Activated T-cell treated with anti-CD3 and anti-CD28 coated beads, Interleukin-2, amount 50 U/mL, for 48 hours (primary cell): ENCODE measurements at places on chromosomes 13 and 19.
A peak's percentile ranks its signal among the peaks of the same experiment; 100 is the strongest.

DNA sequence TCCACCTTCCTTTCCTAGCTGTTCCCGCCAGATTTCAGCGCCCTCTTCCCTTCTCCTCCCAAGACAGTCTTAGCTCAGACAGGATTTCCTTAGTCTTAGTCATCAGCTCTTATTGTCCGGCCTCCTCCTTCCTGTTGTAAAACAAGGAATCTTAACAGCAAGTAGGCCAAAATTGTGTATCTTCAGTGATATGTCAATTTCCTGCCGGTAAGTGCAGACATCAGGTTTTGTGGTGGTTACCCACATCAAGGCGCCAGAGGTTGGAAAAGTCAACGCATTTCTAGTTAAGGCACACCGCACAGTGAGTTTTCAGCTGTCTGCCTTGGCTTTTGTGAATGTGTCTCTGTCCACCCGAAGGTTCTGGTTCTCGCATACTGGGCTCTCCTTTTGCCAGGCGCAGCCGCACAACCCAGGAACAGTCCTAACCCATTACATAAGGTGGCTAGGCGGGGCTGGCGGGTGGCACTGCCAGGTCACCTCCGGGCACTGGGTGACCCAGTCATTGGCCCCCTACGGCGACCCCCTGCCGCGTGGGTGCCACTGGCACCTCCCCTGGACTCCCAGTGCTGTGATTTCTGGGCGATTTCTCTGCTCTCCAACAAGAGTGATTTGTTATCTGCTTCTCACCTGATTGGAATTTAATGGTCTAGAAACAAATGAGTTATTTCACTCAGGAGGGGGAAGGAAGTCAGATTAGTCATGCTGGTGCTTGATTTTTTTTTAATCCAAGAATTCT lies 12.9 kb downstream of the COL4A2 start:
- DNase-seq: peak; percentile 57

- no peak for DNase-seq
Observed at GRCh38 chr13:26425443-26426358, 131.8 kb upstream of the WASF3 start.

- no peak for DNase-seq
Observed at GRCh38 chr13:33260168-33261098, 25.1 kb downstream of the STARD13 start.

DNA sequence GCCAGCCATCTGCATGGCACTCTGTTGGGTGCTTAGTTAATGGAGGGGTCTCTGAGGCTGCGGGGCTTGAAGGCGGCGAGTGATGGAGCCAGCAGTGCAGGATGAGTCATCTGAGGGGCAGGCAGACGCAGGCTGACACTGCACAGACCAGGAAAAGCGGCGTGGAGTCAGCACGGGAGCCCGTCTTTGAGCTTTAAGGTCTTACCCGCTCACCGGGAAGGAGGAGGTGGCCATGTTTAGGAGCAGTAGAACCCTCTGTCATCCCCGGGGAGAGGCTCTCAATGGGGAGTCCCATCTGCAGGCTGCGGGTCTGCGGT lies 13.1 kb downstream of the NAXD start:
- DNase-seq: no peak

- DNase-seq: no peak
Observed at GRCh38 chr19:55606471-55606787, 982 bp downstream of the ZNF865 start.

- DNase-seq: no peak
Observed at GRCh38 chr19:50858886-50859285, 4.2 kb downstream of the KLK3 start.

- DNase-seq: no peak
Observed at GRCh38 chr13:76029706-76030105, 393.6 kb downstream of the LMO7 start.

GRCh38 chr19:51971624-51972023 lies 15.0 kb downstream of the ZNF350 start:
- no peak for DNase-seq

GRCh38 chr13:47798906-47799305 lies 202.2 kb downstream of the SUCLA2 start:
- no peak for DNase-seq

DNA sequence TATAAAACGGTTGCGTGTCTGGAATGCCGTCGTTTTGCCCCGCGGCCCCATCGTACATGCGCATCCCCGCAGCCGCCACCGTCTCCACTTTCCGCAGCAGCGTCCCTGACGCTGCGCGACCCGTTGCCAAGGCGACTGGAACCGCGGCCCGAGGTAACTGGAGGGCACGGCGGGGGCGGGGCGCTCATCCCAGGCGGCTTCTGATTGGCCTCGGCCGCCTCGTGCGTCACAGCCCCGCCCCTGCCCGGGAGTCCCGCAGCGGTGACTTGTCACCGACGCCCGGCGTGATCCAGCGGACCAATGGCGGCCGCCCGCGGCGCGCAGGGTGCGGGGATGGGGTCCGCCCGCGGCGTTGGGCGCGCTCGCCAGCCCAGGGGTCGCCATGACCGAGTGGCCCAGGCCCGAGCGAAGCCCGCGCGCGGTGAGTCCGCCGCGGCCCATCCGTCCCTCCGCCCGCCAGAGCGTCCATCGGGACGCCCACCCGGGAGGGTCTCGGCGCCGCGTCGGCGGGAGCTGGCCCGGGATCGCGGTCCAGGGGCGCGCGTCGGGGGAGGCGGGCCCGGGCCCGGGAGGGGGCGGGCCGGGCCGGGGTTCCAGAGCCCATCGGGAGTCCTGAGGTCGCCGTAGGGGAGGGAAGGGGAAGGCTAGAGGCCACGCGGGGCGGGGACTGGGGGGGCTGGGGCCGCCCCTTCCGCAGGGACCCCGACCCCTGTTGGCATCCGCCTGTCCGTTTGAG lies at the start of gene ZSCAN1:
TSS of gene ZSCAN1 (plus strand) at position 285 of the 736 bp plus-strand sequence. CDS start 3,812 bp downstream, outside the sequence.
- DNase-seq: peak; percentile 44

GRCh38 chr13:113805431-113806103 lies 46.5 kb downstream of the TMEM255B start:
- DNase-seq: no peak

DNA sequence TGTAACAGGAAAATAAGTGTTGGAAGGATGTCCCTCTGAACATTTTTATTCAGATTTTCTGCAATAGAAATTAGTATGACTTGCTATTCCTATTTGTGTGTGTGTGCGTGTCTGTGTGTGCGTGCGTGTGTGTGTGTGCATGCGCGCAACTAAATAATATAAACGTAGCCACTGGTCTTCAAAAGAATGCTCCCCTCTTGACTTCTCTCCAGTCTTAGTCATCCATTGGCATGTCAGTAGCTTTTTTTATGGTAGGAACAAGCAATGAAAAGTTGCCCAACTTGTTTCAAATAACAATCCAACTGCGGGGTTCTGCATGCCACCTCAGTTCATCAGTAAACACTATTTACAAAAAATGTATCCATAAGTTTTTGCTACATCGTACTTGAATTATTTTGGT lies 249.6 kb downstream of the GPC6 start:
- DNase-seq: no peak

- no peak for DNase-seq
Observed at GRCh38 chr19:4635754-4636116, 3.6 kb upstream of the TNFAIP8L1 start.

DNA sequence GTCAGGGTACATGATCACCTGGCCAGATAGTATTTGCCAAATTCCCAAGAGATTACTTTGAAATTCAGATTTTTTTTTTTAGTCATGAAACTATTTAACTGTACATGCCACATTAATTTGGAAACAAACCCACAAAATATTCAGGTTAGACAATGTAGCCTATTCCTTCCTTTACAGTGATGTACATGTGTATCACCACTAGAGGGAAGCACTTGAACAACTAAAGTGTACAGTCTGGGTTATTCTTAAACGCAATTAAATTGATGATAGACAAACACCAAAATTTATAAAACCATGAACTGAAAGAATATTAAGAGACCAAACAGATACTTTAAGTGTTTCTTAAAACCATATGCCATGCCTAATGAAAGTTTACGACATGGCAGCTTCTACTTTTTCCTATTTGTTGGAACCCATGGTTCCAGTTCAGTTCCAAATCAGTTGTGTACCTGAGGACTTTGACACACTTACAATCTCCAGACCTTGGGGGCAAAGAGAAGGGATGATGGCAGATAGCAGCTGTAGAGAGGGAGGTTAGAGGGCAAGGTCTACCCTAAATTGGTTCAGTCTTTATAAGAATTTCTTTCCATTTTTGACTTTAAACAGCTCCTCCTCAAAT lies 52.8 kb downstream of the TNFSF13B start:
- DNase-seq: no peak

- DNase-seq: no peak
Observed at GRCh38 chr19:29393915-29394460, 131.8 kb upstream of the VSTM2B start.

DNA sequence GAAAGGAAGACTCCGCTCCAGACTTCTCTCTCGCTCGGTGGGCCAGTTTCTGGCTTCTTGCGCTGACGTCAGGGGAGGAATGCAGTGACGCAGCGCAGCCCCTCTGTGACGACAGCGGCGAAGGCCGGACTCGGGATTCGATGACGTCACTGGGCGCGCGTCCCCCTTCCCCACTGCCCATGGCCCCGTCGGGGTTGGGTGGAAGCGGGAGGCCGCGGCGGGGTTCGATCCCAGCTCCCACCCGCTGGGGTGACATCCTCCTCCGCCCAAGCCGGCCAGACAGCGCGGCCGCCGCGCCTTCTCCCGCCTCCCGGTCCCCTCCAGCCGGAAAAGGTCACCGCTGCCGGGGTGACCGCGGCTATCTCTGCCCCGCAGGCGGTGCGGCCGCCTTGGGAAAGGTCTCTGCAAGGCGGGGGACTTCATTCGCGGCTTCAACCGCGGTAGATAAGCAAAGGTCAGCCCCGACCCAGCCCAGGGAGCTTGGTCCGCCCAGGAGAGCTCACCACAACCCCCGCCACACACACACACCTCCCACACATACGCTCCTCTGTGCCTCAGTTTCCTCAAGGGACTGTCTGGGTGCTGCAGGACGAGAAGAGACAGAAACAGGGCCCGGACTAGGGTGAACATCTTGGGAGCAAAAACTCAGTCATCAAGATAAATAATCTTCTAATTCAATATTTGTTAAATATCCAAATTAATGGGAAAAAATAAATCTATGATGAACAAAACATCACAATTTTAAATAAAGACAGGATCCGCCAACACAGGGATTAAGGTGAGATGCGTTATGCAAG lies 844 bp upstream of the RFX1 start:
- DNase-seq: no peak

GRCh38 chr19:861756-862580 lies 2.5 kb downstream of the CFD start:
- peak; percentile 82 for DNase-seq

DNA sequence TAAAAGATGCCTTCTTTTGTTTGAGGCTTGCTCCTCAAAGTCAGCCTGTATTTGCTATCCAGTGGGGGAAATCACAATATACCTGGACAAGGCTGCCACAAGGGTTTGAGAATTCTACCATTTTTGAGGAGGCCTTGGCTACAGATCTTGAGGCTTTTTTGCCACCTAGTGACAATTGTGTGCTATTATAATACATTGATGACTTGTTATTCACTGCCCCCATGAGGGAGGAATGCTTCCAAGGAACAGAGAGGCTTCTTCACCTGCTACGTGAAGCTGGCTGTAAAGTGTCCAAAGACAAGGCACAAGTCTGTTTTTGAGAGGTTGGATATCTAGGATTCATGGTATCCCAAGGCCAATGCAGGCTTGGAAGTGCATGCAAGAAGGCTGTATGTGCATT lies 72.5 kb downstream of the ZNF708 start:
- no peak for DNase-seq

GRCh38 chr13:26037302-26037701 lies 14.5 kb downstream of the SHISA2 start:
- peak; percentile 51 for DNase-seq

- DNase-seq: no peak
Observed at GRCh38 chr13:73273745-73274144, 214.9 kb downstream of the KLF5 start.

GRCh38 chr13:32038343-32038742 lies 6.8 kb downstream of the FRY start:
- DNase-seq: no peak

DNA sequence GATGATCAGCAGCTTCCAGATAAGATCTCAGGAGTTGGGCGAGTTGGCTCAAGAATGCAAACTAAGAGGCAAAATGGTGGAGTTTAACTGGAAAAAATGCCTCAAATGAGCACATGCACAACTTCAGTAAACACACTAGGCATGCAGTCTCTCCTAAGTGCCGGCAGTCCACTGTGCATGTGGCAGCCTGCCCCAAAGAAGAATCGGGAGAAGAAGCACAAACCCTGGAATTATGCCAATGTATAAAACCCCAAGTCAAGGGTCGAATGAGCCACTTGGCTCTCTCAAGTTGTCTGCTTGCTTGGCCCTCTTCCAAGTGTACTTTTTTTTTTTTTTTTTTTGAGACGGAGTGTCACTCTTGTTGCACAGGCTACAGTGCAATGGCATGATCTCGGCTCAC lies 53.3 kb upstream of the SLITRK1 start:
- no peak for DNase-seq

DNA sequence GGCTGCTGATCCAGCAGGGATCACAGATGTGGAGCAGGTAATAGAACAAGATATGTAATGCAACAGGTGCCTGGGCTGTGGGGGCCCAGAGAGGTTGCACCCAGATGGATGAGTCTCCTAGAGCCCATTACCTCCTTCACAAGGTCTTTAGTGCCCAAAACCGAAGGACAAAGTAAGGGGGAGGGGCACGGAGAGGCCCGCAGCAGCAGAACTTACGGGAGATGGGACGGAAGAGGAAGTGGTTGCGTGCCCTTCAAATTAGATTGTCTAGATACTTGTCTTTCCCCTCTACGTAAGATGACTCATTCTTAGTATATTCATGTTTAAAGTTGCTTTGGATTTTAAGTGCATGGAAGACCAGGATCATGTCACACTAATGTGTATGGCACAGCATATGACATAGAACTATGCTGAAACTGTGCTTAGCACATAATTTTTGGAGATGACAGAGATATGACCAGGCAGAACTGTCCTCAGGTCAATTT lies 5.7 kb upstream of the MRPS31 start:
- peak; percentile 74 for DNase-seq

GRCh38 chr13:76696370-76696769 lies 189.8 kb downstream of the KCTD12 start:
- DNase-seq: no peak

GRCh38 chr13:33536601-33537000 lies 251.0 kb upstream of the STARD13 start:
- no peak for DNase-seq

GRCh38 chr19:33374236-33374714 lies 766 bp downstream of the CEBPG start:
- DNase-seq: peak; percentile 33
